ENCODE measurements at places on chromosomes 5 and 9. TPM values are rescaled to one million over a fixed set of nuclear protein-coding genes. Genes with fewer than 3 reads are reported as not detected.

DNA sequence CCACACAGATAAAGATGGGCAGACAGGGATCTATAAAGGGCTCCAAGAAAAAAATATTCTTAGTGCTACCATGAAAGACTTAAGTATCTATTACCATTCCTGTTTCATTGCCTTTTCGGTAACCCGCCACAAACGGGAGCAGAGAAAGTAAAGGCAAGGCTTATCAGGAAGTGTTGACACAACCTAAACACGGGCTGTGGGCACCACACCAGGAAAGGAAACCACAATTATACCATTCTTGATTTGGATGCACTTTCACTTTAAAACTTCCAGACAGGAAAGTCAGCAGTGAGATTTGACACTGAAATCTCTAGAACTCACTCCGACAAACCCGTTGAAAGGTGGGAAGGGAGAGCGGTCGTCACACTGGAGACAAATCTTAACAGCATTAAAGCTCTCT is 6.5 kb downstream of the TLE1 start:
- no peaks in the 10 kb centered on the region for H3K4me1 ChIP-seq
- H3K27me3 ChIP-seq: no peaks in the 10 kb centered on the region
- H3K4me3 ChIP-seq: no peak overlapping the region
- H3K36me3 ChIP-seq: no peaks in the 10 kb centered on the region
- DNase-seq: no peak

The MARVELD2 gene
- total RNA-seq: 2.3 TPM

The ADGRD2 gene
- not detected for total RNA-seq

DNA sequence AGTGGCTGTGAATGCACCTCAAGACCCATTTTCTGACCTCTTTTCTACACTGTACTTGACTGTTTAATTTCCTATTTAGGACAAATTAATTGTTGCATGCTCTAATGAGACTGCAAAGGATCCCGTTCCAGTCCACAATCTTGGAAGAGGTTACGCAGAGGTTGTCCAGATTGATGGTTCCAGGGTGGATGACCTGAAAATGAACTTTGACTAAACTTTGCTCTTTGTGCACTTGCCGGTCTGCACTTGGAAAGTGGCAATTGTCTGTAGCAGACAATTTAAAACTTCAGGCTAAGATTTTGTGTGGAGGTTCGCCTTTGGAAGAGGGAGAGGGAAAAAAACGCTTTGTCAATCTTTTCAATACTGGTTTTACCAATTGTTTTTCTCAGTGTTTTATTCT is 267.8 kb downstream of the TMEM161B start:
- H3K27ac ChIP-seq: no peak overlapping the region
- no peaks in the 10 kb centered on the region for H3K36me3 ChIP-seq
- DNase-seq: no peak
- no peak overlapping the region for H3K4me3 ChIP-seq

DNA sequence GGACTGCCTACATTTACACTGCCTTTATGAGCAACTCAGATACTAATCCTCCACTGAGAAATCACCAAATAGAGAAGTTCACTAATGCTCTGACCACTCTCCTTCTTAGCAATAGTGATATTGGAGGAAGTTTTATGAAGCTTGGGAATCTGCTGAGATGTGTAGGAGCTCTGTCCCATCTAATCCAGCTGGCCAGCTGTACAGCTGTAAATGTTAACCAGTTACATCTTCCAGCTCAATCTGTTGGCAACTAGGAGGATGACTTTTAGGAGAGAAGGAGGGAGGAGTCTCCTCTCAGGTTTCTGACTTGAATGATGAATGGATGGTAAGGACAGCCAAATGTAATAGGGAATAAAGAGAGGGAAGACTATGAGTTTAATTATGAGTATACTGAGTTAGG is 36.3 kb upstream of the LRRC19 start:
- H3K36me3 ChIP-seq: no peaks in the 10 kb centered on the region
- no peaks in the 10 kb centered on the region for H3K27me3 ChIP-seq
- H3K27ac ChIP-seq: no peak overlapping the region
- H3K4me1 ChIP-seq: no peaks in the 10 kb centered on the region
- no peak overlapping the region for H3K4me3 ChIP-seq

Data from right atrium auricular region (tissue), 2 donors.